Stimulated activated CD8-positive, alpha-beta memory T cell treated with anti-CD3 and anti-CD28 coated beads, Interleukin-2, amount 100 ng/mL, for 1 hour (primary cell): ENCODE measurements at places on chromosomes 6 and 20.
A peak's percentile ranks its signal among the peaks of the same experiment; 100 is the strongest.

DNA sequence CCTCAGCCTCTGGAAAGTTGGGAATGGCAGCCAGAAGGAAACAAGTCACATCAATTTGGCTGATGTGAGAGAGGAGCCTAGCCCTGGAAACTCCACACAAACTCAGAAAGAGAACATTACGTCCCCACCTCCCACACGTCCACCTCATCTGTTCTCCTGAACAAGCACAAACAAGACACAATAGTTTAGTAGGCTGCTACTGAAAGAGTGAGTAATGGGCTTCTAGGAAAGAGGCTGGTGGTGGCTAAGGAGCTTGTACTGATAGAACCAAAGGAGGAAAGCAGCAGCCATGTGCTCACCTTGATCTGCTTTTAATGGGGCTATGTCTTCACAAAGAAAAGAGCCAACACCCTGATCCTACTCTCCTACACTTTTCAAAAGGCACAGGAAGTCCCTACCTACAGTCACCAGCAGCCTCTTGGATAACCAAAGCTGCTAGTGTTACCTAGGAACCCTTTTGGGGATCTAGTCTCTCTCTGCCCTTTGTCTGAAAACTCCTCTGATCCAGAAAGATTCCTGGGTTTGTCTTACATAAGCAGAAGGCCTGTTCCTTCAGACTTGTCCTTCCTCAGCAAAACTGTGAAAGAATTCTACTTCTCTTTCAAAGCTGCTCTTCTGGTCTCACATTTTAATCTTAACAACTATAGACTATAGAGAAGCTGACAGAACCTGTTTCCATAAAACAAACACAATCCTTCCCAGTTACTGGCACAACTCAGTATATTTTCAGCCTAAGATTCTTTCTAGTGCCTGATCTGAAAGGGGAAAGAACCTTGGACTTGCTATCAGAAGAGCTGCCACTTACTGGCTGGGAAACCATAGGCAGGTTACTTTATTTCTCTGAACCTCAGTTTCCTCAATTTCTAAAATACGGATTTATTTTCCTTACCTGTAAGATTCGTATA is 3.1 kb downstream of the PLAGL2 start:
- no peak for DNase-seq

DNA sequence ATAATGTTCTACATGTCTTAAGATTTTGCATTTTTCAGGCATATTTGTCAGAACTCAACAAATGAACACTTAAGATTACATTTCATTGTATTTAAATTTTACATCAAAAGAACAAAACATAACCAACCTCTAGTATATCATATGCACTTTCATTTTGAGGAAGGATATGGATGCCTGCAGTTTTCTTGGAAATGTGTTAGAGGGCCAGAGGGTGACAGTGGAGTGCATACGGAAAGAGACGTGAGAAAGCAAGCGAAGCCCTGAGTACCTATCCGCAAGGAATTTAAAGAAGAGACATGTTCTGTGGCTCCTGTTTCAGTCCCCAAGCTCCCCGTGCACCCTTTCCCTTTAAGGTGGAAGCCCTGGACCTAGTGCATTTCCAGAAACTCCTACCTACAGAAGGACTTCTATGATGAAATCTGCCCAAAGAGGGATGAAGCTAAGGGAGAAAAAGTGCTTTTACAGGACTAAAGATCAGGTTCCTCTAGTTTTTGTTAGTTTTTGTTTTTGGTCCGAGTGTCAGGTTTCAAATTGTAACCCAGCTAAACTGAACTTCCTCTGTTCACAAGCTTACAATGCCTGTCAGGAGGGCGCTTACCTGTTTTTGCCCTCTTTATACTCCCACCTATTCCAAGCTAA is 38.8 kb downstream of the EZR start:
- DNase-seq, result no peak

GRCh38 chr20:62454904-62455636 is 20.7 kb downstream of the GATA5 start:
- DNase-seq, result no peak

- DNase-seq, result no peak
Observed at GRCh38 chr20:12762725-12763124, 246.0 kb upstream of the SPTLC3 start.

DNA sequence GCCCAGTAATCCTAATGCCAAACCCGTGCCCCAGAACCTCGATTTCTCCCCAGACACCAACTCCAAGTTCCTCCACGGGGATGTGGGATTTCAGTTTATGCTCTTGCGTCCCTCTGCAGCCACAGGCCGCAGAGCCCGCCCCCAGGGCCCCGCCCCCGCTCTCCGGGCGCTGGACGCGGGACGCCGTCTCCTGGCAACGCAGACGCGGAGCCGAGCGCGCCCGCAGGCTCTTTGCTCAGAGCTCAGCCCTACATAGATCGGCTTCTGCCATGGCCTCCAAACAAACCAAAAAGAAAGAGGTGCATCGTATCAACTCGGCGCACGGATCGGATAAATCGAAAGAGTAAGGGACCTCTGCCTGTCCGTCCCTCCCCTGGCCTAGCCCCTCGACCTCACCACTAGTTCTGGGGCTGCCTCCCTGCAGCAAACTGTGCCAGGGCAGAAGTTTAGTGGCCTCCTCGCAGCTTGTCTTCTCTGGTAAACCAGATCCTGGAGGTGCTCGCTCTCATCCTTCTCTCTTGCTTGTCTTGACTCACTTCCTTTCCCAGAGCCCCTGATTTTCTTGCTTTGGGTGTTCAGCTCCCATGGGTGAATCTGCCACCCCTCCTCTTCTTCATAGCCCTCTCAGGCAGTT is at the start of gene ADGB:
Gene ADGB, plus strand, starts transcription at position 201 of the 634 bp plus-strand sequence. Its CDS starts 69 bp downstream, at position 270.
- DNase-seq, result no peak

DNA sequence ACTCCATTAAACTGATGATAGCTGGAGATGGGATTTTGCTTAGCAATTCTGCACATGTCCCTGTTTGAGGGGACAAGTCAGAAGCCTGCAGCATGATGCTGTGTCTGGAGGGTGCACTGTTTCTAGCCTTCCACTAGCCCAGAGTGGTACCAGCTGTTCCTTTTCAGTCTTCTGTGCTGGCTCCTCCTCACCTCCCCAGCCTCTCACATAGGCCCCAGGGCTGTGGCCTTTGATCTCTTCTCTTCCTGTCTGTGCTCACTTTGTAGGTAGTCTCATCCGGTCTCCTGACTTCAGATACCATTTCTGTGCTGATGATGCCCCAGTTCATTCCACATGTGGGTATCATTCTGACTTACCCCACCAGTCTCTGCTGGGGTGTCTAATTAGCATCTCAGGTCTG is 126.3 kb downstream of the HIVEP1 start:
- DNase-seq, result no peak

GRCh38 chr6:9612489-9612888 is 802.4 kb downstream of the TFAP2A start:
- no peak for DNase-seq

GRCh38 chr20:46324960-46325703 is 16.8 kb upstream of the CDH22 start:
- no peak for DNase-seq

- no peak for DNase-seq
Observed at GRCh38 chr6:144439016-144439415, 153.9 kb downstream of the UTRN start.

DNA sequence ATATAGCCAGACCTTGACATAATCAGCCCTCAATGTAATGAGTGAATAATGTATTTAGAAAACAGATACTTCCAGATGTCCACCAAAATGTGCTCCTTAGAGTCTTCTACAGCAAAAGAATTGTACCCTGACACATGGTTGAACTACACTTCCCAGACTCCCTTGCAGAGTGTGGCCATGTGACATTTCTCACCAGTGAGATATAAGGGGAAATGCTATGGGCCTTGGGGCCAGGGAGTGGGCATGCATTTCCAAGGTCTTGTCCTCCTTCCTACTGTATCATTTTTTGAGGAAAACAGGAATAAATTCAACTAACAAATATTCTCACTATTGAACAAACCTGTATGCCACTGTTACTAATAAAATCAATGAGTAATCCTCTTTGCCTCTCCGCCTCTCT is 211.4 kb upstream of the SMLR1 start:
- no peak for DNase-seq

- DNase-seq, result no peak
Observed at GRCh38 chr6:146657432-146657831, 58.7 kb downstream of the ADGB start.

DNA sequence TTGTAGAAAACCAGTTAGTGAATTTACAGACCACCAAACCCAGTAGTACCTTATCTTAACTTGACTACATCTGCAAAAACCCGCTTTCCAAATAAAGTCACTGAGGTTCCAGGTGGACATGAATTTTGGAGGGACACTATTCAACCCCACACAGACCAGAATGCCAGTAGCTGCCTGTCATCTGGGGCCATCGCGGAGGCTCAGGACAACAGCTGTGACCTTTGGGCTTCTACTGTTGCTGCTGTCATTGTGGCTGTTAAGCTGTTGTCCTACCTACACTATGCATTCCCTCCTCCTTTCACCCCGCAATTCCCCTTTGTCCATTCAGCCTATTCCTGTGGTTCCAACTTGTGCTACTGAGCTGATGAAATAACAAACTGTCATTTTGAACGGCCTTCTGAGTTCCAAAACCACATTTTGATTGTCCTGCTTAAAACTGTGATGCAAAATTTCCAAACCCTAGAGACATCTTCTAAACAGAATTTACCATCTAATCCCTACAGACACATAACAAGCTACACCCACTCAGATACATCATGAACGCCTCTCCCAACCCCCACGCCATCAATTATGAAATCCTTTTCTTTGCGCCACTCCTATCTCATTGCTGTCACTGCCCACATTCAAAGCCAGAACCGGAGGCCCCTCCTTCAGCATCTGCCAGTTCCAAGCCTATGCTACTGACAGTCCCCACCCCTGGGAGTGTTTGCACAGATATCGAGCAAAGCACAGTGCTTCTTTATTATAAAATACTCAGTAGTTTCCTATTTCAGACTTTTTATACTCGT is 125.0 kb downstream of the C6orf118 start:
- no peak for DNase-seq

GRCh38 chr20:19996917-19997316 is 20.2 kb upstream of the NAA20 start:
- DNase-seq, result no peak

DNA sequence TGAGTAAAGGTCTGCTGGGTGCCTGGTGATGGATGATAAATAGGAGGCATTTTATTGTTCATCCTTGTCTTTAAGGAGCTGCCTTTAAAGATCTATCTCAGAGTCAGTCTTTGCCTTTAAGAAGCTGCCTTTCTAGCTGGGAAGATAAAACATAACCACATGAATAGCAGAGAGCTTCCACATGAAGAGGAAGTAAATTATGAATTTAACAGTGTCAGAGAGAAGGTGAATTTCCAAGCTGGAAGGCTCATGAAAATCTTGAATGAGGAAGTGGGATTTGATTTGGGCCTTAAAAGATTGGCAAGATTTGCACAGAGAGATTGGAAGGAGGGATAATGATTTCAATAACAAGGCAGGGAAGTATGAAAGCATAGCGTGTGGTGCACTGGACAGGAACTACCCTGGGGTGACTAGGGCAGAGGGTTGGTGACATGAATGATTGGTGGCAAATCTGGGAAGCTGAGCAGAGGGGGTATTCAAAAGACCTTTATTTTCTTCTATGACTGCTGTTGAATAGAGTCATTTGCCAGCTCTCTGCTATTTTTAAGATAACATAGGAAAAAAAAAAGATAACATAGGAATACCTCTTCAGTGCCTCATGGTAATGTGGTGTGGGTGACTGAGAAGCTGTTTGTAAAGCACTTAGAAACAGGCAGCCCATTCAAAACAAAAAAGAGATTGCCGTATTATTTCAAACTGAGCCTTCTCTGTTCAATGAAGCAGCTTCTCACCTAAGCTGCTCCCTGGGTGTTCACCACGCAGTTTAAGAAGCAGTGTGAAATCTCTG is 591.6 kb downstream of the PKHD1 start:
- DNase-seq, result no peak

DNA sequence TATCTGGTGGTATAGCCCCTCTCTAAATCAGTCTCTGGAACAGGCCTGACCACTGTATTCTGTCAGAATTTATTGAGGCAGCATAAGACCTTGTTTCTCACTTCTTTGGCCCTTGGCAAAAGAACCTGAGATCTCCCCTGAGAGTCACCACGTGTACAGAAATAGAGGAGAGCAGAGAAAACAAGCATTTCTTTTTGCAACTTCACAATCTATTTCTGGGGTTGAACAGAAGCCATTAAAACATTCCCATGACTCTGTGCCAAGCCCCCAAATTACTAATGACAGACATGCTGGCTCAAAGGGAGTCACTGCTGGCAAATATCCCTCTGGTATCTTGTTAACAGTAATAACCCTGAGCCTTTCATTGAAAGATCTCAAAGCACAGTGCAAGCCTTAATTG is 395.3 kb downstream of the MAFB start:
- DNase-seq, result no peak

DNA sequence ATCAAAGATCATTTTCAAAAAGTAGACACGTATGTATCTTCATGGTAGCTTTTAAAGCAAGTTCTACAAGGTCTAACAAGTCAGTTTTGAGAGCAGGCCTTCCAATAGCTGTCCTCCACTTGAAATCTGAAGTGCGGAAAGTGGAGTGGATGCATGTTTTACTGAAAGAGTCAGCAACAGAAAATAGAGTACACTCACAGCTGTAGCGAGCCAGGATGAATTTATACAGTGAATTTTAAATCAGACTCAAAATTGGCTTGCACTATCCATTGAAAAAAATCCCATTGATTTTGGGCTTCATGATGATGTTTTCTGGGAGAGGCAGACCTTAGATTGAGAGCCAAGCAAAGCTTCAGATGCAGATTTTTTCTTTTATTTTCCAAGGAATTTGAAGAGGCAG is 80.6 kb downstream of the GJA10 start:
- DNase-seq, result no peak

GRCh38 chr6:108650781-108651180 is 90.1 kb downstream of the FOXO3 start:
- DNase-seq, result no peak

DNA sequence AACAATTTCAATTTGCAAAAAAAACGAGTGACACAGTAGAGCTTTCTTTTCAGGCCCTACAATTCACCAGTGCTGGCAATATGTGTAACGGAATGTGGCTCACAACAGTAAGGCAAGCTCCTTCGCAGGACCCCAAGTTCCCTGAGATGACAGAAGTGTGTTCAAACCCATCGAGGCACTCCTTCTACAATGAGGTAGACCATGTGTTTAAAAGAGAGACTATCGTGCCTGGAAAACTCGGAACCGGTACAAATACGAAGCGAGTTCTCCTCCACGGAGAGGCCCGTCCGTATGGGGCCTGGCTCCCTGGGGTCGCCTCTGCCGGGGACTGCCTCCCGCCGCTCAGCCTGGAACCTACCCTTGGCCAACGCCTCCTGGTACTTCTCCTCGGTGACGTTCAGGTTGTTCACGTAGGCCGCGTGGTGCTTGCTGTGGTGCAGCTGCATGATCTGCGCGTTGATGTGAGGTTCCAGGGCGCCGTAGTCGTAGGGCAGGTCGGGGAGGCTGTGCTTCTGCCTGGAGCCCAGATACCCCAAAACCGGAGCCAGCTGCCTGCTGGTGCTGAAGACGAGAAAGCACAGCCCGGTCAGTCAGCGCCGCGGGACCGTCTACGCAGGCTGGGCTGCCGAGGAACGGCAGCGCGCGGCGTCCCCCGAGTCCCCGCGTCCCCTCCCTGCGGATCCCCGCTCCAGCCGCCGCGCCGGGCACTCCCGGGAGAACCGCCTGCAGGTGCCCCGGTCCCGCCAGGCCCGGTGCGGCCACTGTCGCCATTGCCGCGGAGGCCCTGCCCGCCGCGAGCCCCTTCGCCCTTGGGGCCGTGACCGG is 526 bp downstream of the SOD2 start:
- peak; percentile 21 for DNase-seq

GRCh38 chr6:52457096-52457495 is 37.0 kb downstream of the EFHC1 start:
- no peak for DNase-seq
